Epithelial cell of proximal tubule (primary cell): ENCODE measurements at places on chromosomes 13 and 19. TPM values are rescaled to one million over a fixed set of nuclear protein-coding genes. Genes with fewer than 3 reads are reported as not detected.
A peak's percentile ranks its signal among the peaks of the same experiment; 100 is the strongest.

GRCh38 chr13:107643615-107644014, 571.7 kb downstream of the LIG4 start:
- no peak for DNase-seq

The ELANE gene
- total RNA-seq, result not detected in 2 replicates

The ZSCAN4 gene
- total RNA-seq, result not detected in 2 replicates

The LGALS4 gene
- total RNA-seq, result not detected in 2 replicates

The PCSK4 gene
- total RNA-seq, result 1.4 and 2.5 TPM in 2 replicates

The TRPC4 gene
- total RNA-seq, result 2.4 and 7.0 TPM in 2 replicates

The IGFL1 gene
- not detected in 2 replicates for total RNA-seq

The ZNF737 gene
- 6.2 and 11.1 TPM in 2 replicates for total RNA-seq

DNA sequence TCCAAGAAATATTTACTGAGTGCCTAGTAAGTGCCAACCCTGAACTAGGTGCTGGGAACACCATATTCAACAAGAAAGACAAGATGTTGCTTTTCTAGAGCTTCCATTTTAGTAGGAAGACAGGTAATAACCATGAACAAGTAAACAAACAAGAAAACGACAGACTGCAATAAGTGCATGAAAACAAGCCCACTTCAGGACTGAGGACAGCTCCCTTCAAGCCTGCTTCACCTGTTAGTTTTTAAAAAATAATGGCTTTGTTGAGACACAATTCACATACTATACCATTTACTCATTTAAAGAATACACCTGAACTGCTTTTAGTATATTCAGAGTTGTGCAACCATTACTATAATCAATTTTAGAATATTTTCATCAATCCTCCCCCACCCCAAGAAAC, 30.4 kb downstream of the CYP4F22 start:
- DNase-seq, result no peak

GRCh38 chr19:37999309-38000213, 92.6 kb downstream of the SIPA1L3 start:
- peak; percentile 96 for DNase-seq

DNA sequence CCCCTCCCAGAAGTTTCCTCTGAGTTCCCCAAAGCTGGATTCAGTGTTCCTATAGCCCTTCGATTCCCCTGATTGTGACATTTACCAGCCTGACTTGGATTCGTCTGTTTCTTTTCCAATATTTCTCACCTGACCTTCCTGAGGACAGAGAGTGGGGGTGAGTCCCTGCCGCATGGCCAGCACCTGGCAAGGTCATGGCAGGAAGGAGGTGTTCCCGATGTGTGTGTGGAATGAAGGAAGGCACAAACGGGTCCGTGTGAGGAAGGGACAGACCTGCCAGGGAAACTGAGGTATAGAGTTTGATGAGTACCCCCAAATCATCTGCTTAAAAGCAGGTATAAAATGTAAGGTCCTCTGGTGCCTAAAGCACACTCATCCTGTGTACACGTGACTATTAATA, 3.3 kb downstream of the COL4A1 start:
- no peak for DNase-seq

- no peak for DNase-seq
Measured at GRCh38 chr19:11578258-11579142, 1.1 kb upstream of the ACP5 start.

- DNase-seq, result no peak
Measured at GRCh38 chr19:19451429-19452242, 46.2 kb downstream of the GATAD2A start.

DNA sequence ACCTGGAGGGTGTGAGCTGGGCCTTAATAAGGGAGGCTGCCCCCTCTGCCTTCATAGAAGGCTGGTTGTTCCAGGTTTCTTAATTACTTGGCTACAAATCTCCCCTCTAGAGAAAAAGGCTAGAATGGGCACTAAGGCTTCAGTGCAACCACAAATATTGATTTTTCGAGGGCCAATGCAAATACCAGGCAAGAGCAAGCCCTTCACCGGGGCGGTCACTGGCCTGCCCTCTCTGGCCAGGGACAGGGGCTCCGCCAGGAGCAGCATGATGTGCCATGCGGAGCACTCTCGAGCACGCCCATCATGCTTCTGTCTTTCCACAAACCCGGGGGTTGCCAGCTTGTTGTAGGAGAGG, 127.8 kb upstream of the SPACA7 start:
- no peak for DNase-seq

DNA sequence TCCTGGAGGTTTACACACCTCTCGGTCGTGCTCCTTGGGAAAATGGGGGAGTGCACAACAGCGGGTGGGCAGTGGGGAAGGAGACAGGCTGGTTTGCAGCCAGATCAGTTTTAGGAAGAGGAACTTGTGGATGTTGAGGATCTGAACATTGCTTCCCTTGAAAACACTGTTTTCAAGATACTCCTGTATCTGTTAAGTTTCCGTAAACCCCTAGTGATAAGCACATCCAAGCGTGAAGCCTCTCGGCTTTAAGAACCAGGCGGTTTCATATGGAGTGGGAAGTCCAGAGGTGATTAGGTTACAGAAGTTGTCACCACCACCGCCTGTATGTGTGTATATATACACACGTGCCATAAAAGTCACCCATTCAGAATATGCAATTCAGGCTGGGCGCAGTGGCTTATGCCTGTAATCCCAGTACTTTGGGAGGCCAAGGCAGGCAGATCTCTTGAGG, 47.4 kb downstream of the SIPA1L3 start:
- DNase-seq, result no peak

The PSG11 gene
- total RNA-seq, result not detected in 2 replicates

- DNase-seq, result no peak
Measured at GRCh38 chr13:21066946-21067345, 5.6 kb upstream of the LATS2 start.

DNA sequence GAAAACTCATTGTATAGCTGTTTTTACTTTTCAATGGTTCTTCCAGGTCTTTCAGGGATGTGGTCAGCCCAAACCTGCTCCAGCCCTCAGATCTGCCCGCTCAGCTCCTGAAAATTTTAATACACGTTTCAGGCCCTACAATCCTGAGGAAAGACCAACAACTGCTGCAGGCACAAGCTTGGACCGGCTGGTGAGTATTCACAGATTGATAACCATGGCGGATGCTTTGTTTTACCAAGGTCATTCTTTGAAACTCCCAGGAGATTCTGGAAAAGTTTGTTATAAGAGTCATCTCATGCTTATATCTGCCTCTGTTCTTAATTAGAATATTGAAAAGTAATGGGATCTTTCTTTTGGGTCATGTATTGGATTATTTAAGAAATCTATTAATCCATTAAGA, 173.5 kb downstream of the DCT start:
- DNase-seq, result no peak

DNA sequence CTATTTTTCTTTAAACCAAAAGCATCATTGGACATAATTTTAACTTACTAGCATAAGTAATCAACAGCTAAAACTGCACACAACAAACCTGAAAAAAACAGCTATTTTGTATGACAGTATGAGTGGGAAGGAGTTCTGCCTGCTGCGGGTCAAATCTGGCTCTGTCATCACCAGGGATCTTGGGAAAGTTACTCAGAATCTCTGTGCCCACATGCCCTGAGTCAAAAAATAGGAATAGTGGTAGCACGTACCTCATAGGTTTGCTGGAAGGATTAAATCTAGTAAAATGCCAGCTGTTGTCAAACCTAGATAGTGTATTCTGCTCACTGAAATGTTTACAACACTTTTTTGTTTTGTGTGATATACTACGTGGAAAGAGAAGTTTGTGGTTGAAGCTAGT, 1.1 kb downstream of the CLN5 start:
- DNase-seq, result no peak

The PDE4C gene
- 0.63 TPM in 1 of 2 replicates, not detected in the other for total RNA-seq
